ENCODE measurements at places on chromosomes 7 and 10.

DNA sequence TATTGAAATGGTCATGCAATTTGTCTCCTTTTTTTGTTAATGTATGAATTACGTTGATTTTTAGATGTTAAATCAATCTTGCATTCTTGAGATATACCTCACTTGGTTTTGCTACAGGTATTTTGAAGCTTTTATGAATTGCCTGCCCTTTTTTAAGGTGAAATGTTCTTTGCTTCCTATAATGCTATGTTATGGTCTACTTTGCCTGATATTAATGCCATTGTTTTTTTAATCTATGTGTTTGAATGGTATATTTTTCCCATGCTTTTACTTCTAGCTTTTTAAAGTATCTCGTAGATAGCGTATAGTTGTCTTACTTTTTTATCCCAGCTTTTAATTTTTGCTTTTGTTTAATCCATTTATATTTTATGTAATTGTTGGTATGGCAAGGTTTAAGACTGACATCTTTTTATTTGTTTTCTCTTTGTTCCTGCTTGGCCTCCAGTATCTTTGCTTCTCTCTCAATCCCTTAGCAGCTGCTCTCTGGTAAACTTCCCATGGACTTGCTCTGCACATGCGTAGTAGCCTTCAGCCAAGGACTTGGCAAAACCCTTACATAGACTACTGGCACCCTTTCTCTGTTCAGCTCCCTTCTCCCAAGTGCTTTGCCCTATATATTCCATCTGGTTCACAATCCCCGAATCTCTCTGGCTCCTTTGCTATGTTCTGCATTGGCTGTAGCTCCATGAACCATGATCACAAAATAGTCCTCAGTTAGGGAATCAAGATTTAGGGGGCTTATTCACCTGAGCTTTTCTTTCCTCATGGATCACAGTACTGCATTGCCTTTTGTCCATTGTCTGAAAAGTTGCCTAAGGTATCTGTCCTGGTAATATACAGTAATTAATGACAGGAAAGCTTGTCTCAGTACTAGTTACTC is 8.4 kb downstream of the TRIM24 start:
- DNase-seq = no peak

- DNase-seq = no peak
Observed at GRCh38 chr7:20503278-20503950, 112.1 kb upstream of the ABCB5 start.

DNA sequence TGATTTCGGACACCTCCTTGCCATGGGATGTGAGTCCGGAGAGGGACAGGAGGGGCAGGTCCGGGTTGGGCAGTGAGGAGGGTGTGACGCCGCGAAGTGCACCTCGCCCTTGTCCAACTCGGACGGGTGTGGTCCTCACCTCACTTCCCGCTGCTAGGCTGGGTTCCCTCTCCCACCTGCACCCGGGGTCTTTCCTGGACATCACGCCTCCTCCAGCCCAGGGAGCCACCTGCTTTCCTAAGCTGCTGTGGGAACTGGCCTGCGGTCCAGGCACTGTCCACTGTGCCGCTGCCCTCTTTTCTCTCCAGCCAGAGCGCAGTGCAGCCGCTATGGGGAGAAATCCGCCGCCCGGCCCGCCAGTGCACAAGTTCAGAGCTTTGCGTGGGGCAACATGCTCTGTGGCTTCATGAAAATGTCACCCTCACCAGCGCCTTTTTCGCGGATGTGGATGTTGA is 45.0 kb upstream of the ZNF716 start:
- DNase-seq = no peak

- no peak for DNase-seq
Observed at GRCh38 chr7:124874644-124875163, 54.9 kb downstream of the POT1 start.

GRCh38 chr10:26534384-26534783 is 96.2 kb downstream of the APBB1IP start:
- no peak for DNase-seq

DNA sequence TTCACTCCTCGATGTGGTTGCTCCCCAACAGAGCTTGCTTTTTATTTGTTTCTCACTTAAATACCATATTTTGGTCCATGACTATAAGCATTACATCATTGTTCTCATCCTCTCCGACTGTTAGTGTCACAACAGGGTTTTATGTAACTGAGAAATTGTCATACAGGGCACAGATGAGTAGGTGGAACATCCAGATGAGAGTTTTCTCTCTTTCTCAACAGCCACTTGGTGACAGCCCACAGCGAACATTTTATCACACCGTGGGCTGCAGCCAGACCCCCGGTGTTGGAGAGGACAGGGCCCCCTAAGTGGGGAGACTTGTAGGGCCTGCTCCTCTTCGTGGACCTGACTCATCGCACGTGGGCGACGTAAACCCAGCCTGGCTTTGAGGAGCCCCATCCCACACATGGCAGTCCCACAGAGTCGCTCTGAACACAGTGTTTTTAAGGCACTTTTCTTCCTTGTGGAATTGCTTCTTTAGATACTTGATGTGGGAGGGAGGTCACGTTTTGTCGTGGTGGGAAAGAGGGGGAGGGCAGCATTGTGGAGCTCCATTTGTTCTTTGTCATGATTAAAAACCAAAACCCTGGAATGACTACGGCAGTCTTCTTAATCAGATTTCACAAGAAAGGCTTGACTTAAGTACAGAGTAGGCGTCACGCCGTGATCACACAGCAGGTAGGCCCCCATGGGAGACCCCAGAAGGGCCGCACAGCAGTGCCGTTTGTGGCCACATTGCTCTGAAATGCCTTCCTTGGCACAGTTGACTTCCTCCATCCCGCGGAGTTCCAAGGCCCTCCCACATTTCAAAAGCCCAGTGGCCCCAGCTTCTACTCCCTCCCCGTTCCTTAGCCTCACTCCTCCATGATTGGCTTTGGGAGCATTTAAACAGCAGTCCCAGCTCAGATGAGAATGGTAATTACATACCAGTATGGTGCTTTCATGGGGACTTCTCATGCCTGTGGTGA is 220.6 kb downstream of the CCDC3 start:
- peak; percentile 16 for DNase-seq

GRCh38 chr10:13376297-13376696 is 28.2 kb upstream of the SEPHS1 start:
- DNase-seq = no peak

GRCh38 chr10:98576096-98576495 is 129.4 kb upstream of the HPS1 start:
- DNase-seq = no peak

DNA sequence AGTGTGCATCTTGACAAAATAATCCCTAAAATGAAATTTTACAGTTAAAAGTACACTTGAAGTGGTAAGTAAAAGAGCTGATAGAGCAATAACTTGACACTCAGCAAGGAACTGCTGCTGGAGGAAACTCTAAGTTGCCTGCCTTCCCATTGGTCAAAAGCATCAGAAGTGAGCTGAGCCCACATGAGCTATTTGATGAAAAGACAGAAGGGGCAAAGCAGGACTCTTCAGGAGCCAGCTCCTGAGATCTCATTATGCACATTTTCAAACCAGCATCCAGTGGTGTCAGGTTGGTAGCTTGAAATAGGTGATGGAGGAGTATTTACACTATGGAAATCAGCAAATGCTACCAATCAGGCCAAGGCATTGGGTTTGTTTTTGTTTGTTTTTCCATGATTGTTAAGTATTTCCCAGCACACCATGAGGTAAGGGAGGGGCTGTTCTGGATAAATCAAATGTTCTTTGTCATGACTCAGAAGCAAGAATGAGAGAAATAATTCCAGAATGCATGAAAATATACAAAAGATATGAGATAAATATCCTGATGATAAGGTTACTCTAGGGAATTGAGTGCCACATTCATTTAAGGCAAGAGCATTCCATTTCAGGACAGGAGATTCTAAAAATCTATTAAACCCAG is 316.6 kb downstream of the SNX13 start:
- peak; percentile 43 for DNase-seq

- DNase-seq = no peak
Observed at GRCh38 chr10:11045995-11046775, 28.5 kb downstream of the CELF2 start.

GRCh38 chr7:2645274-2645868 is 13.6 kb downstream of the TTYH3 start:
- DNase-seq = peak; percentile 47

DNA sequence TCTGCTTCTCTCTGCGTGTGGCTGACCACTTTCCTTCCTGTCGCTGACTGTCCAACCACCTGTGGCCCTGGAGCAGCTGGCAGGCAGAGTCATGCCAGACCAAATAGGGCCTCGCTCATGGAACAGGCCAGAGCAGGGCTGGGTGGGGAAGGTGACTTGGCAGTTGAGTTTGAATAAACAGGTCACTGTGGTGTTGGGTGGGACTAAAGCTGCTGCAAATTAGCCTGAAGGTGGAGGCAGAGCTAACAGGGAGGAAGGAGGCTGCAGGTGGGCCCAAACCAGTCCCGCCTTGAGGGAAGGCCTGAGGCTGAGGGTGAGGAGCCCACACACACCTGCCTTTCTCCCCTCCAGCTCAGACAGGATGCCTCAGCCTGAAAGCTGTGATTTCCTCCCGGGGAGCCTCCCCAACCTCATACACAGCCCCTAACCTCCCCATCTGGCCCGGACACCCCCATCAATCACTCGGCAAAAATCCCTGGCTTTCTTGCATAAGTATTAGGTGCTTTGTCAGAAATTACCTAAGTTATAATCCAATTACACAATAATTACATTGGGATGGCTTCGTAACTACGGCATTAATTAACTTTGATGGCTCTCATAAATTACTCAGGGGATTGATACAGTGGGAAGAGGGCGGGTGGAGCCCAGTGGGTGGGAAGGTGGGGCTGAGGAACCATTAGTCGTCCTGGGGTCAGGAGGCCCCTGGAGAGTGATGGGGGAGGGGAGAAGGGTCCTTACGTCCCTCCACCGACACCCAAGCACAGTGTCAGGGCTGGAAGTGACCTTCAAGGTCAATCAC is 97.7 kb upstream of the PCBD1 start:
- DNase-seq = no peak

DNA sequence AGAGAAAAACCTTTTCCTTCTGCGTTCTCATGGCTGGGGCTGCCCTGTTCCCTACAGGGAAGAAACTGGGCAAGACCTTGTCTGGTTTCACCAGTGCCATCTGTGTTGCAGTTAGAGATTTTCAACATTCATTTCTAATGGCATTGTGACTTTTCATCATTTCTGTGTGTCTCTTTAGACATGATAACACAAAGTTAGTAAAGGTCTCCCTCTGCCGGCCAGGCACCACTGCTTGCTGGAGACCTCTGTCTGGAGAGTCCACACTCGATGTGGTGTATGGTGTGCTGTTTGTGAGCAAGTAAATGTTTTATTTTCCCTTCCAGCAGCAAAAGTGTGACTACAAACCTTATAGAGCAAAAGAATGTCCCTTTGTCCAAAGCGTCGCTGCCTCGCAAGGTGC is 213.5 kb downstream of the PAXIP1 start:
- DNase-seq = no peak

DNA sequence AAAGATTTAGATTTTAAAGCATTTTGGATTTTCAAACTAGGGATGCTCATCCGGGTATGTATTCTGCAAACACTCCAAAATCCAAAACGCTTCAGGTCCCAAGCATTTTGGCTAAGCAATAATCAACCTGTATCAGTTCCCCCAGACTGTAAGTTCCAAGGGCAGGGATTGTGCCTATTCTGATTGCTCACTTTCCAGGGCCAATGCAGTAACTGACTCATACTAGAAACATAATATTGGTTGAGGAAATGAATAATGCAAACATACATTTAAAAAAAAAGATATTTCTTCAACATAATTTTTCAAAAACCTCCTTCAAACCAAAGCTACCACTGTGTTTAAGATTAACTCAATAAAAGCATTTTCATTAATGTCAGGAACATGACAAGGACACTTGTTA is 69.5 kb downstream of the HIBADH start:
- no peak for DNase-seq

DNA sequence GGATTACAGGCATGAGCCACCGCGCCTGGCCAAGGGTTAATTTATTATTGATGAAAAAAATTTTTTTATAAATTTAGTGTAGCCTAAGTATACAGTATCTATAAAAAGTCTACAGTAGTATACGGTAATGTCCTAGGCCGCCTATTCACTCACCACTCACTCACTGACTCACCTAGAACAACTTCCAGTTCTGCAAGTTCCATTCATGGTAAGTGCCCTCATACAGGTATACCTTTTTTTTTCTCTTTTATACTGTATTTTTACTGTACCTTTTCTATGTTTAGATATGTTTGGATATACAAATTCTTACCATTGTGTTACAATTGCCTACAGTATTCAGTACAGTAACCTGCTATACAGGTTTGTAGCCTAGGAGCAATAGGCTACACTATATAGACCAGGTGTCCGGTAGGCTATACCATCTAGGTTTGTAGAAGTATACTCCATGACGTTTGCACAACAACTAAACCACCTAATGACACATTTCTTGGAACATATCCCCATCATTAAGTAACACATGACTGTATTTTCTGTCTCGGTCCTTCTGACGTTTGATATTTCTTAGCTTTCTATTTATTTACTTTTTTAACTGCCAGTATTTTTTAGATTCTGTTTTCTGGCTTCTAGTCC is 23.4 kb downstream of the IRF5 start:
- DNase-seq = no peak

- DNase-seq = no peak
Observed at GRCh38 chr10:126503392-126504062, 115.2 kb upstream of the ADAM12 start.

DNA sequence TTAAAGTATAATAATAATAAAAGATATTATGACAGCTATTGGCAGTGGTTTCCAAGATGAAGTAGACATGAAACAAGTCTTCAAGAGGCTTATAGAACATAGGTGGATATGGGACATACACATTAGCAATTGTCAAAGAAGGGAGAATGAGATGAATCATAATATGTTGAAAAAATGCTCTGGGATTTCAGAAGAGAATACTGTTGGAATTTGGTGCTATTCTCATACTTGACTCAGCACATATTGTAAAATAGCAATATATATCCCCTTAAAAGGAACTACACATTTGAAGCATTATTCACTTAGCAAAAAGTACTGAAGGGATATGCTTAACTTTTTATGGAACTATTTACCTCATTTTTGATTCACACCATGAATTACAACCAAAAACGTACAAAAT is 577.2 kb upstream of the PCDH15 start:
- peak; percentile 51 for DNase-seq

- no peak for DNase-seq
Observed at GRCh38 chr7:123639631-123640030, 16.0 kb upstream of the LMOD2 start.

DNA sequence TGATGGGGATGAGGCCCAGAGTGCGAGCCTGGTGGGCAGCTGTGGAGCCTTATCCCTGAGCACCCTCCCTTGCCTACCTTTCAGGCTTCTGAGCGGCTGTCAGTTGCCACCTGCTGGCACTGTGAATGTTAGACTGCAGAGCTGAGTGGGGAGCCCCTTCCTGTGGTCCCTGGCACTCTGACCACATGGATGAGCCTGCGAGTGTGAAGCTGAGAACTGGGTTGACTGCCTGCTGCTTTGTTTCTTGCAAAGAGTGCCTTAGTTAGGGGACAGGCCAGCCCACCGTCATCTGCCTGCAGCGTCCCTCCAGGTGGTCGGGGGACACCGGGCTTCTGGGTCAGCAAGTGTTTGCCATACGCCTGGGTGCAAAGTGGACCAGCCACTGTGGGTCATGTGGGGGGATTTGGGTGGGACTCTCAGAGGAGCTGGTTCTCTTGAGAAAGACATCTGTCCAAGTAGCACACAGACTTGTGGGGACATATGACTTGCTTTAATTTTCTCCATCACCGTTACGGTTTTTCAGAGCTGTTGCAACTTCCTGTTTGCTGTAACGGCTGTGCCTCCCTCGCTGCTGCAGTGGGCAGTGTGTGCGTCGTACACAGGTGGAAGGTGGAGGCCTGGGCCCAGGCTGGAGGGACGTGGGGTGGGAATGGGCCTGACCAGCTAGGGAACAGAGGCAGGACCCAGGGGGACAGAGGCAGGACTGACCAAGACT is 13.7 kb downstream of the INPP5A start:
- DNase-seq = no peak

- no peak for DNase-seq
Observed at GRCh38 chr7:73827567-73828106, 3.2 kb upstream of the CLDN4 start.
